SK-N-SH (cell line): ENCODE measurements at places on chromosomes 1 and 21.

- DNase-seq: no peak
Observed at GRCh38 chr1:118381197-118381869, 196.3 kb upstream of the SPAG17 start.

- no peak for DNase-seq
Observed at GRCh38 chr21:34730194-34730593, 61.4 kb downstream of the CLIC6 start.

- DNase-seq: no peak
Observed at GRCh38 chr1:203202431-203203245, 16.1 kb upstream of the CHI3L1 start.

DNA sequence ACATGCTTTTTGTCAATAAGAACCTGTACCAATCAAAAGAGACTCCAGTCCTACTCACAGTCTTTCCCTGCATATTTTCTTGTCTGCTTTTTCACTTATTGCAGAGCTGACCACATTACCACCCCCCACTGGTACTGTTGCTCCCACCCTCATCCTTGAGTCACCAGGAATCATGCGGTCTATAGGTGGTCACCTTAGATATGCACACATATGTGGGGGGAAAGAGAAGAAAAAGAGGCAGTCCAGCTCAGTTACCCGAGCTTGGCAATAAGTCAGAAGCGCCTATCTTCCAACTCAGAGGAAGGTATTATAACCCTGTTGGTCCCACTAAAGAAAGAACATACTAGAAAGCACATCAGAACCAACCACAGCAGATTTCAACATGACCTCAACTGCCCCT lies 119.2 kb downstream of the SMYD2 start:
- no peak for DNase-seq

GRCh38 chr1:115829023-115829674 lies 11.8 kb downstream of the NHLH2 start:
- no peak for DNase-seq

DNA sequence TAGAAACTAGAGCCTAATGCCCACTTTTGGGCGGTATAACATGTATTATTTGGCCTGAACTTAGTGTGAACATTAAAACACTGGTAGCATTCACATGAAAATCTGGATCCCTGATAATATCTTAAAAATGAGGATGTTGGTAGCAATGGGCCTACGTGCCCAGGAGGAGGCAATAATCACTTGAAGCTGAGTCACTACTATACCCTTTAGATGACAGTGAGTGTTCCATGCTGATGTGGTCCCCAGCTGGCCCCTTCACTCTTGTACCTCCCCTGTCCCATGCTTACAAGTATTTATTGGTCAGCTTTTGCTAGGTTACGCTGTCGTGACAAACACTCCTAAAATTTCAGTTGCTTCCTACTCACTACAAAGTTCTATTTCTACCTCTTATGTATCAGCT lies 23.0 kb upstream of the POU2F1 start:
- no peak for DNase-seq

GRCh38 chr1:90831910-90832309 lies 114.8 kb upstream of the BARHL2 start:
- DNase-seq: no peak

DNA sequence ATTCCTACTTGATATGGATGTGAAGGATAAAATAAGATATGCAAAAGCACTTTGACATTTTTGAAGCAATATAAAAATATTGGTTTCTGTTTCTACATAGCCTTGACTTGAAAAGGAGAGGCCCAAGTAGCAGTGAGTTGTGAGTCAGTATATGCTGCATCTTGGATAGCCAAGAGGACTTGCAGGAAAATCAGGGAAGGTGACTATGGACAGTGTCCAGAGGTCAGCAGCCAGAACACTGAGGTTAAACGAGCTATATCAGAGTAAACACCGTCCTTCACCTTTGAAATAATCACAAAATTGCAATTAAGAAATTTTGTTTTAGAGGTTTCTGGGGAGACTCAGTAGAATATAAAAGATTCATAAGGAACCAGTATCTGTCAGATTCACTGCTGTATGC lies 6.6 kb upstream of the AMPD1 start:
- no peak for DNase-seq

- no peak for DNase-seq
Observed at GRCh38 chr1:231571904-231572303, 43.4 kb downstream of the TSNAX start.

- no peak for DNase-seq
Observed at GRCh38 chr21:36388096-36388495, 2.9 kb downstream of the CHAF1B start.

DNA sequence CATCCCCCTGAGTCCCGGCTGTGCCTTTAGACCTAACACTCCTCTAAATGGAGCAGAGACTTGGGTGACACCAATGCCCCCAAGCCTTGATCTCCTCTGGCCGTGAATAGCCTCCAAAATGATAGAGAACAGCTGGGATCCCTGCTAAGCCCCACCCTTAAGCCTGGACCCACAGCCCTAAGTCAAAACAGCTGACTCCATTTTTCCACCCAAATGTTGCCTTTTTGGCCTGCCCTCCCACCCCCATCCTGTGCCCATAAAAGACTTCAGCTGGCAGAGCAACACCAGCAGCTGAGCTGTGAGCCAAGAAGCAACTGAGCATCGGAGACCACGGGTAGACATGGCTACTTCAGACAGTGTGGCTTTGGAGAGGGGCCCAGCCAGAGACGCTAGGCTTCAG lies 420.8 kb downstream of the NPHP4 start:
- no peak for DNase-seq

DNA sequence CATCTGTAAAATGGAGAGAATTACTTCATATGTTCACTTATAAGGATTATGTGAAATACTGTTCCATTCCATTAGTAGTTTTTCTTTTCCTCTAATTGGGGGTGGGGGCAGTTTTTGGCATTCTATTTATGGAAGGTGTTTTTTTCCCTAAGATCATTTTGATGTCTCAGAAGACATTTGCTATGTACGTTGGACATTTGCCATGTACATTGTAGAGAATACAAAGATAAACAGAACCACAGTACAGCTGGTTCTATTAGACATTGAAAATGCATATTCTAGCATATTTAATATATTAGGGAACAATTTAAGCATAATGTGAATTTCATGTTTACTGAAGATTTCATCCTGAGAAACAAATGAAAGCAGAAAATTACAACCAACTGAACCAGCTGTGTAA lies 98.5 kb downstream of the PTBP2 start:
- DNase-seq: no peak

GRCh38 chr1:35452106-35452774 lies 105.0 kb downstream of the KIAA0319L start:
- DNase-seq: no peak

DNA sequence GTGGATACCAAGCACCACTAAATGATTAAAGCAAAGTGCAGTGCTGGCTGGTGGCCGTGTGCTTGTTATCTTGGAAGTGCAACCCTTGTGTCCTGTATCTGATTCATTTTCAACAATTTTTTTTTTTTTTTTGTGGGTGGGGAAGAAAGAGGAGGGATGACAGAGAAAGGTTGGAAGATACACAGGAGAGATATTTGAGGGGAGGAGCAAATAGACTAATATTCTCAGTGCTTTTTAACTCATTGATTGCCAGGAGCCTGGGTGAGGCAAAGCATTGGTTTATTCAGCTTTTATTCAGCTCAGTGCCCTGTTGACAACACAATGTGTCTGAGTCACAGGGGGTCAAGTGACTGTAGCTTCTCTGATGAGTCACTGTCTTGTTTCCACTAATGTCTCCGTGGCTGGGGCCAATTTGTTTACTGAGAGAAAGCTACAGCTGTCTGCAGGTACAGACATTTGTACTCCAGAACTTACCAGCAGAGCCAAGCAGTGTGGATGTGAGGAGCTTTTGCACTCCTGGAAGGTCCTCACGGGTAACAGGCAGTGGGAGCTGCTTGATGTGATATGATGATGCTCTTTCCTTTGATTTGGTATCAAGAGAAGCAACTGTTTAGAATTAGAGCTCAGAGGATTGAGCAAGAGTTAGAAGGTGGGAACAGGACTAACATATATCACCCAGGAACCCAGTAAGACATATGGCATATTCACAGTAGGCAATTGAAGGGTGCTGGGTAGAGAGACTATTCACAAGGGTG lies 23.6 kb upstream of the DNM3 start:
- DNase-seq: peak; percentile 13

GRCh38 chr1:218679988-218680748 lies 335.0 kb downstream of the TGFB2 start:
- no peak for DNase-seq

- peak; percentile 90 for DNase-seq
Observed at GRCh38 chr21:36035381-36035791, 24.9 kb downstream of the SETD4 start.

DNA sequence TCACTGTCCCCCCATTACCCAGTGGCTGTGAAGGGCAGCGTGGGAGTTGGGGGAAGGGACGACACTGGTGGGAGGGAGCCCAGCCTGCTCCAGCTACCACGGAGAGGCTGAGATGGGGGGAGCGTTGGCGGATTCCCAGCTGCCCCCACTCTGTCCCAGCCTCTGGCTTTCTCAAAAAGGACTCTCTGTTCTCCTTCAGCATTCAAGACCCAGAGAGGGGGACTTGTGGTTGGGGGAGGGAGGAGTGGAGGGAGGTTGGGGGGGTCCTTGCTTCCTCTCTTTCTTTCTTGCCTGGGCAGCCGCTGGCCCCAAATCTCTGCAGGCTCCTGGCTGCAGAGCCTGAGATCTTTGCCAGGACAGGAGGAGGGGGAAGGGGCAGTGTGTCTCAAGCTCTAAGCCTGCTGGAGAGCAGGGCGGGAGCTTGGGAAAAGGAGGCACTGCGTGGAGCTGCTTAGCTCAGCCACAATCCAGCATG lies 2.2 kb downstream of the ATP1A2 start:
- DNase-seq: no peak
